Activated CD4-positive, alpha-beta T cell treated with anti-CD3 and anti-CD28 coated beads, Interleukin-2, amount 50 U/mL, for 48 hours (primary cell): ENCODE measurements at places on chromosomes 4 and X.

DNA sequence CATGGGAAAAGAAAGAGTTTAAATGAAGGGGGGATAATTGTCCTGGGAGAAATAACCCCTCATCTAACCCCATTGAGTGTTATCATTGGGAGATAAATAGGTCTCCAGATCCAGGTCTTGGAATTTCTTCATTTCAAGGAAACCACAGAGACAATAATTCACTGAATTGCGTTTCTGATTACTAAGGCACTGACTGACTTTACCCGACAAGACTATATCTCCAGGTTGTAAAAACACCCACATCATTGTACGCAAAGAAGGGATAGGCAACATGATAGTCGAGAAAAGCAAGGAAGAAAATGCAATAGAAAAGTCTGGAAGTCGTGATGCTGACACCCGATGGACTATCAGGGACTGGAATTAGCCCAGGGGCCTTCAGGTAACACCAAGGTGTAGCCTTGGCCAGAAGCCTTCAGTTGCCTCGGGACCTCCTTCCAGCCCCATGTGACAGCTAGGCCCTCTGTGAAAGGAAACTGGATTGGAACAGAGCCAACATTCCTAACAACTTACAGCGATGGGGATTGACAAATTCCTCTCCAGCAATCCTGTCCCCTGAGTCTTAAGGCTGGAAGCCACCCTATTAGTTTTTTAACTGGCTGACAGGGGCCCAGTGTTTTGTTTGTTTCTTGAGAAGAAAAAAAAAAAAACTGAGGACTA lies 46.5 kb upstream of the RAB9B start:
- no peak for DNase-seq

DNA sequence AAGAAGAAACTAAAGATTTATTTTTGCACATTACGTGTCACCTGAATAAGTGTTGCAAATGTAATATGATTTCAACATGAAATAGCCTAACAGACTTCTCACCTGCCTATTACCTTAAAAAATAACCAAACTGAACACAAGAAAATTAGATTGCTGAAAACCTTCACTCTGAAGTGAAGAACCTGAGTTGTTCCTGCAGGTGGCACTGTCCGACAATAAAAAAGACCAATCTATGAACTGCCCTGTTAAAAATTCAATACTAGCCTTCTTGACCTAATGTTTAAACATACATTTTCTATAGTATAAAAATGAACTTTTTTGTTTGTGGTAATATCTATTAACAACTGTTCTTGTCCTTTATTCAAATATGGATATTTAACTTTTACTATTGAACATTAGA lies 69.2 kb upstream of the PNPLA4 start:
- peak; percentile 1 for DNase-seq

GRCh38 chr4:76951672-76952010 lies 2.1 kb downstream of the SEPTIN11 start:
- DNase-seq, result no peak

- DNase-seq, result no peak
These were observed 32.6 kb upstream of the ZFP42 start for GRCh38 chr4:187962926-187963325.

GRCh38 chrX:96575011-96575410 lies 109.6 kb upstream of the DIAPH2 start:
- DNase-seq, result no peak

DNA sequence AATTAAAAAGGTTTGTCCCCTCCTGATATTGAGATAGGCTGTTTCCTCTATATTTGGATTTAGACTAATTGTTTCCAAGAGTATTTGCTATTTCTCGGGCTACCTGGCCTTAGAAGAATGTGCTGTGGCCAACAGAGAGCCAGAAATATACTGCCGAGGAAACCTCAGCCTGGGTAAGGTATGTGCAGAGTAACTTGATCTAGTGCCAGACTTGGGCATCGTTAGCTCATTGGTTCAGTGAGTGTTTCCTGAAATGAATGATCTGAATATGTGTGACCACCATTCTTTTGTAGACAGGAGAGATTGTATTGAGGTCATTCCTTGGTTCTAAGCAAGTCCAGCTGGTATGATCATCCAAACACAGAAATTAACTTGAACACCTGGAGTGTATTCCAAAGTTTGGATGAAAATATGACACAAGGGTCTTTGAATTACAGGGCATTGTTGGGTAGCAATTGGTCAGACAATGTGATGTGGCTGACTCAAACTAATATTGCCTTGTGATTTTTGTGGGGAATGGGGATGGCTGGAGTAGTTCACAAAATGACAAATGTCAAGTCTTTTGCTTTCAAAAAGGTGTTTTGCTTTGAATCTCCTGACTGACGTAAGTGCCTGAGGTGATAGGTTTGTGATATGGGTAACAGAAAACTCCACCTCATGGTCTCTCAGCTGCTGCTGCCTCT lies 100.2 kb upstream of the CXCL13 start:
- no peak for DNase-seq

GRCh38 chr4:111984169-111984819 lies 161.0 kb upstream of the FAM241A start:
- no peak for DNase-seq

- no peak for DNase-seq
These were observed 265.3 kb upstream of the GK2 start for GRCh38 chr4:79673377-79673776.

DNA sequence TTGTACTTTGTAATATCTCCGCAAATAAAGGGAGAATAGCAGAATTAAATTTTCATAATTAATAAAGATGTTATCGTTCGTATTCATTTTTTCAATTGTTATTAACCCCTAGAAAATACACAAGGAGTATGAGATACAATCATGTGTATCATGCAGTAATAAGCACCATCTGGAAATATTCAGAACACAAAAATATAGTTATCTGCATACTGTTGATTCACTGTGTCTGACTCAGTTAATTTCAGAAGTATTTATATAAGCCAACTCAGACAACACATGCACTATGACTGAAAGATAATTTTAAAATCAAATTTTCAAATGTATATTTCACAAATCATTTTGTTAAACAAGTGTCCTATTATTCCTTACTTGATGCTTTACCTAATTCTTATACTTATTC lies 1954.8 kb downstream of the ARAP2 start:
- DNase-seq, result no peak

DNA sequence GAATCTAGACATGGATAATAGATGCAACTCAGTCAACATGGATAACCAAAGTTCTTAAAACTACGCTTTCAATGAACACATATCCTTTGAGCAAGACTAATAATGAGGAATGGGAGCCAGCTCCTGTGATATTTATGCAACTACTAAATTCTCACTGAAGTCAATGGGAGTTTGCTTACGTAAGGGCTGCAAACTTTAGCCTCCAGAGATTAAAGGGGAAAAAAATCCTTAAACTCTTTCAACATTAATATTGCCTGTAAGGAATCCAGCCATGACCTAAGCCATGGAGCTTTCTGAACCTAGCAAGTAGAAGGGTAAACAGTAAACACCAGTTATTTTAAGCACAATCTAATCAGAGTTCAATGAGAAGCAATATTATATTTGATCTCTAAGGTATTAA lies 125.2 kb upstream of the PITX2 start:
- DNase-seq, result no peak

DNA sequence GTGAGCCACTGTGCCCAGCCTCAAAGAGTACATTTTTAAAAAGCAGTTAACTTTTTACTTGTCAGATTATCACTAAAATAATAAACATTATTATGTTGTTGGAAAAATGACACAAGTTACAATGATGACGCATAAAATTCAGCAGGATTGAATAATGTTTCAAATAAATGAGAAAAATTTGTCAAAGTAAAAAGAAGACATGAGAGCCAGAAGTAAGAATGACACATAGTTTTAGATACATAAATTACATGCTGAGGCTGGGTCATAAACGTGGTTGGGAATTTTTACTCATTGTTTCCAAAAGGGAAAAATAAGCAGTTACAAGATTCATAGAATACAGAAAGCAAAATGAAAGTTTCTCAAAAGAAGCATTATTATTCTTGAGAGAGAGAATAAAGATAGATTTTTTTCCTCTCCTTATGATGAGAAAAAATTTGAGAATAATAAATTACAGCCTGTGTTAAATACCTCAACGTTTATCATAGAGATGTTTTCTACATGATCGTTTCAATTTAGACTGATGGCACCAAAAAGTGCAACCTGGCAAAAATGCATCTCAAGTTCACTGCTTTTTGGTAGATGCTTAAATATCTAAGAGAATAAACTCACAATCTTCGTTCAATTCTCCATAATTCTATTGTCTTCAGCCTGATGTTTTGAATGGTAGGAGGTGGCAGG lies 40.4 kb downstream of the GUCY1B1 start:
- no peak for DNase-seq

DNA sequence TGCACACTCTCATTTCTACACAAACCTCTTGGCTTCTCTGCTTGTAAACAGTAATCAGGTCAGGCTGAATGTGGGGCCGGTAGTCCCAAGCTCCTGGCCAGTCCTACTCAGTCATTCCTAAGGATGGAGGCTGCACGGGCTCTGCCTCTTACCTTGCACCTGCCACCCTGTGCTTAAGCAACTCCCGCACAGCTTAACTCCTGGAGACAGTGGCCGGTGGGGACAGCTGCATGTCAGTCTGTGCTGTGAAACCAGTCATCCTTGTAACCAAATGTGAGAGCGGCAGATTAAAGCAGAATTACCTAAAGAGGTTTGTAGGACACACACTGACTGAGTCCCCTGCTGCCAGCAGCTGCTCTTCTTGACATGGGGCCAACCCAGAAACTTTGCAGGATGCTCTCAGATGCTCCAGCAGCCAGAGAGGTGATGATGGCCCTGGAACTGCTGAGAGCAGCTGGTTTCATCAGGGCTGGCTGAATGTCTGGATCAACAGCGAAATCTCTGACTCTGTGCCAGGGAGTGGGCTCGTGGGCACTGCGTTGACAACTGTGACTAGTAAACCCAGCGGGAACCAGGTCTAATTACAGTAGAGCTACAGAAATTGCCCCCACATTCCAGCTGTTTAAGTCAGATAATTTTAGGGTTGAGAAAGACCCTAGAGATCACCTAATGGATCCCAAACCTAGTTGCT lies 123.7 kb downstream of the ANAPC4 start:
- DNase-seq, result no peak

DNA sequence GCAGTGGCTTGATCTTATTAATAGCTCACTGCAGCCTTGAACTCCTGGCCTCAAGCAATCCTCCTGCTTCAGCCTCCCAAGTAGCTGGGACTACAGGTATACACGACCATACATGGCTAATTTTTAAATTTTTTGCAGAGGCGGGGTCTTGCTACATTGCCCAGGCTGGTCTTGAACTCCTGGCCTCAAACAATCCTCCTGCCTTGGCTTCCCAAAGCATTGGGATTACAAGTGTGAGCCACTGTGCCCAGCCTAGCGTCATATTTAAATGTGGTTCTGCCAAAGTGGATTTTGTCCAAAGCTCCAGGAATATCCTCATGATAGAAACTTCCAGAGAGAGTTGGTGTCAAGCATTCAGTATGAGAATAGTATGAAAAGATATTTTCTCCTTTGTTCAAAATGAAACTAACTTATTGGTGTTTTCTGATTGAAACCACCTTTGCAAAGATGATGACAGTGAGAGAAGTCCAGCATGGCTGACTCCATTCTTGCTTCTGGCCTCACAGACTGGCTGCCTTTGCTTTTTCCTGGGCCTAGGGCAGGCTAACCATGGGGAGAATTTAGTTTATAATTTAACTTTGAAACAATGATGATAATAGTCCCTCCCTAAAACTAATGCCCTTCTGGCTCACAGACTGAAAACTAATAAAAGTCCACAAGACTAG lies 129.0 kb downstream of the C4orf51 start:
- DNase-seq, result no peak

DNA sequence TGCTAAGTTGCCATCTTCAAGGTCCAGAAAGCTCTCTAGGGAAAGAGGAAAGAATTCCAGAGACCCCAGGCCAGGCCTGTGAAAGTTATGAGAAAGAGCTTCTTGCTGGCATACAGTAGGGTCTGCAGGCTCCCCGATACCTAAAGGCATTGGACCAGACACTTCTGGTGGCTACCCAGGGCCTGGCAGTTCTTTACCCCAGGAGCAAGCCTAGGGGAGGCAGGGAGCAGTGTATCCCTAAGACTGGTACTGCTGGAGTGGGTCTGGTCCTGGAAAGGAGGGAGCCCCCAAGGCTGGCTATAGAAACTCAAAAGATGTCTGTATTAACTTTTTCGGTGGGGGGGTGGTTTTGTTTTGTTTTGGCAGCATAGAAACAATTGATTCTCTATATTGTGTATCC lies 19.8 kb upstream of the FAM193A start:
- no peak for DNase-seq

- DNase-seq, result no peak
These were observed 14.2 kb downstream of the IQCM start for GRCh38 chr4:149801416-149801815.

- DNase-seq, result no peak
These were observed 23.1 kb downstream of the SETD7 start for GRCh38 chr4:139532947-139533346.

- no peak for DNase-seq
These were observed 643.8 kb upstream of the FTHL17 start for GRCh38 chrX:31715675-31716074.

GRCh38 chrX:23980011-23980441 lies 47.0 kb downstream of the KLHL15 start:
- no peak for DNase-seq

DNA sequence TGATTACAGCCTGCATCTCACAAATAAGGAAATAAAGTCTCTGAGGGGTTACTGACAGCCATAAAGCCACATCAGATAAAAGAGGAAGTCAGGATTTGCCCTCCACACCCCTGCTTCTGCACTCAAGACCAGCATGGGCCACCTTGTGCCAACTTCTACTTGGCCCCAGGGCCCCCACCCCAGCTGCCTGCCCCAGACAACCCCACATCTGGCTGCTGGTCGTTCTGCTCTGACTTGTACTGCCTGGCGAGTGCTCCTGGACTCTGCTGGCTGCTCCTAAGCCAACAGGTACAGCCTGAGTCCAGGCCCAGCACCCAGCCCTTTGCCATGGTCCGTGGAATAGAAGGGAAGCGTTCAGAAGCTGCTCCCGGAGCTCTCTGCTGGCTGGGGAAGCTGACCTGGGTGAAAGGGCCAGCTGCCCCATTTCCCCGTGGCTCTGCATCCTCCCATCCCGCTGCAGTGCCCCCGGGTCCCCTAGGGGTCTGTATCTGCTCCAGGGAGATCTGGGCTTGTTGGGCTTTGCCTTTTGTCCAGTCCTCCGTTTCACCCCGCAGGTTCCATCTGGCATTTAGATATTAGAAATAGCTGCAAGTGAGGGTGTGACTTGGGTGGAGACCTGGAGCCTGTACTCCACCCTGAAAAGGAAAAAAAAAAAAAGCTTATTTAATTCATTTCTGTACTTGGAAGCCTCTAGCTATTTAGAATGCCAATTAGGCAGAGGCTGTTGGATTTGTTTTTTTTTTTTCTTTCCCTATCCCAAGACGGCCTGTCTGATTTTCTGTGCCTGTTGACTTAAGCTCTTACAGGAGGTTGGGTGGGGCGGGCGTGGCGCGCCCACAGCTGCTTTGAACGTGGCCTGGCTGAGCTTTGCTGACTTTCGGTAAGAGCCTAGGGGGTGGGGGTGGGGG lies 194.7 kb downstream of the PTTG2 start:
- DNase-seq, result no peak

GRCh38 chr4:18366892-18367291 lies 345.3 kb upstream of the LCORL start:
- DNase-seq, result no peak

DNA sequence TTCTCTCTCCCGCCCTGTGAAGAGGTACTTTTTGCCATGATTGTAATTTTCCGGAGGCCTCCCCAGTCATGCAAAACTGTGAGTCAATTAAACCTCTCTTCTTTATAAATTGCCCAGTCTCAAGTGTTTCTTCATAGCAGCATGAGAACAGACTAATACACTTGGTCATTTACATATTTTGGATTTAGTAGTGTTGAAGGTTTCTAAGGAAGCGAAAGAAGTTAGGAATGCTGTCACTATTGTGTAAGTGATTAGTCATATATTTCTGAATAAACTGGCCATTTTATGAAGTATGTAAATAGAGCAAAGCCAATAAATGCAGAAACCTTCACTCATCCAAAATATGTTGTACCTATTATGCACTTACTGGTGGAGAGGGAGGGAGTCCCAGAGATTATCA lies 34.4 kb upstream of the GK2 start:
- no peak for DNase-seq
